ENCODE measurements at places on chromosomes 5 and 9.

- DNase-seq, result no peak
Observed at GRCh38 chr5:179777909-179778308, 15.9 kb upstream of the LTC4S start.

- DNase-seq, result no peak
Observed at GRCh38 chr9:29555502-29555901, 1982.2 kb upstream of the C9orf72 start.

DNA sequence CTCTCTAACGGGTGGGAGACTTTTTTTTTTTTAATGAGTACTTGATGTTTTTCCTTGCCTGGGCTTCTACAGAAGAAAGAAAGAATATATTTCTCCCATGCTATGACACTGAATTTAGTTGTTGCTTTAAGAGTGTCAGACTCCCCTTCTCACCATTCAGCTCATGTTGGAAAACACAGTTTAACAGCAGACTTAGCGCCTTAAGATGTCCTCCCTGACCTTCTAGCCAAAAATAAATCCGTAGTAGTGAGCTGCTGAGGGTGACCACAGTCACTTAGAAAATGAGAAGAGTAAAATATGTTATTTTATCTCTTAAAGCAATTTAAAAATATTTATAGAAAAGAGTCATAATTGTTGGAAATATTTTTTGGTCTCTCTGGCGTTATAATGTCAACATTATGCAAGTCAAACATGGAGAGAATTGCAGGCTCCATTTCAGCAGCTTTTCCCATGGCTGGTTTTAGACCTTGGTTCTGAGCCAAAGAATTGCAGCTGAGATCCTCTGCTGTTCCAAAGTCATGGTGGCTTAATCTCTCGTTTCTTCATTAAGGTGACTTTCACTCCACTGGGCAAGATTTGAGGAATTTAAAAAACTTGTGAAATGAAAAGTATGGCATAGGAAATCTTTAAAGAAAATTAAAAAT is 143.5 kb downstream of the GHR start:
- no peak for DNase-seq

GRCh38 chr9:124482431-124483031 is 24.7 kb downstream of the NR5A1 start:
- no peak for DNase-seq

DNA sequence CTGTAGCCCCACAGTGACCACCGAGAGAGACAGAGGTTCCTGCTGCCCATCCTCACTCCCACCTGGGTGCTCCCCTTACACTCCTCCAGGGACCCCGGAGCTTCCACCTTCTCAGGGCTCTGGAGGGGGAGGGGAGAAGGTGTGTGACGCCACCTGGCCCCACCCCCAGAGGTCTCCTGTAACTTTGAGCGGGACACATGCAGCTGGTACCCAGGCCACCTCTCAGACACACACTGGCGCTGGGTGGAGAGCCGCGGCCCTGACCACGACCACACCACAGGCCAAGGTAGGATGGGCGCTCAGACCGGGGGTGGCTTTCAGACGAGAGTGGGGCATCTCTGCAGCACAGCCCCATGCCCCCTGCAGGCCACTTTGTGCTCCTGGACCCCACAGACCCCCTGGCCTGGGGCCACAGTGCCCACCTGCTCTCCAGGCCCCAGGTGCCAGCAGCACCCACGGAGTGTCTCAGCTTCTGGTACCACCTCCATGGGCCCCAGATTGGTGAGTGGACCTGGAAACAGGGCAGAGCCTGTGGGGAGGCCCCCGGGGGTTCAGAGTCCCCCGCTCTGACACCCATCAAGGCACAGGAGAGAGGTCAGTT is 4.5 kb downstream of the MAMDC4 start:
- no peak for DNase-seq

DNA sequence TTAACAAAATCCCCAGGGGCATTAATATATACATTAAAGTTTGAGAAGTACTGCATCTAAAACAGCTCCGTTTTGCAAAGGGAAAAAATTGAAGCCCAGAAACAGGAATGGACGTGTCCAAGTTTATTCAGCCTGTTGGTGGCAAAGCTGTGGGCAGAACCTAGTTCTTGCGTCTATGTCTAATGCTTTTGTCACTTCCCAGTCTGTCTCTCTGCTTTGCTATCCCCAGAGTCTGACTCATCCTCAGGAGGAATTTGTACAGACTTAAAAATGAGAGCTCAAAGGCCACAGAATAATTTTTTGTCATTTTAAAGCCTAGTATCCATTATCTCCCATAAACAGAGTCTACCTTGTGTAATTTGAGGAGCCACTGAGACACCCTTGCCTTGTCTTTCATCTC is 330.9 kb upstream of the GRIA1 start:
- DNase-seq, result no peak

- DNase-seq, result peak; percentile 15
Observed at GRCh38 chr5:59174248-59174844, 591.5 kb downstream of the RAB3C start.
